Dorsolateral prefrontal cortex (tissue), 122 donors: ENCODE measurements at places on chromosomes 6 and 20.

GRCh38 chr20:61030130-61030529 lies 221.9 kb upstream of the CDH4 start:
- DNase-seq = no peak

GRCh38 chr6:96227135-96227534 lies 211.4 kb downstream of the FUT9 start:
- no peak for DNase-seq

DNA sequence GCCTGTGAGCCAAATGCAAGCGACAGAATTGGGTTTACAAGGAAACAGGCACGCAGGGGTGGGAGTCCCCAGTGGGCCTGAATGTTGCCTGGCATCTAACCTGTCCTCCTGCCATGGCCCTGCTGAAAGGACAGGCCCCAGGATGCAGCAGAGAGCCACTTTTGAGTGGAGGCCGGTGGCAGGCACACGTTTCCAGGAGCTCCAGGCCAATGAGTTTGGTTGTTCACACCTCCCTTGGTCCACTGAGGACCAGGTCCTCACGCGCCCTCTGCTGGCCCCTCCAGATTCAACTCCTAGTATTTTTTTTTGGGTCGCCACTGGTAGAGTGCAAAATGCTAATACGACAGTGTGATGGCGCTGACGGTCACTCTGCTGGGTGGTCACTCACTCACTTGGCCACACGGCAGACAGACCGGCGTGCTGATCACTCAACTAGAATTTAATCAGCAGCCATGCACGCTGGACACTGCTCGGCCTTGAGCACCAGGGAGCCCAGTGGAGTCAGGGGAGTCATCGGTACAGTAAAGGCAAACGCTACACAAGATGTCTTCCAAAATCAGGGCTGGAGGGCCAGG lies 81.7 kb upstream of the NFATC2 start:
- DNase-seq = peak; percentile 51

GRCh38 chr6:166318227-166318626 lies 10.0 kb upstream of the PRR18 start:
- no peak for DNase-seq

GRCh38 chr20:8578161-8578865 lies 446.2 kb downstream of the PLCB1 start:
- no peak for DNase-seq

GRCh38 chr6:168332020-168332419 lies 12.4 kb upstream of the DACT2 start:
- no peak for DNase-seq

DNA sequence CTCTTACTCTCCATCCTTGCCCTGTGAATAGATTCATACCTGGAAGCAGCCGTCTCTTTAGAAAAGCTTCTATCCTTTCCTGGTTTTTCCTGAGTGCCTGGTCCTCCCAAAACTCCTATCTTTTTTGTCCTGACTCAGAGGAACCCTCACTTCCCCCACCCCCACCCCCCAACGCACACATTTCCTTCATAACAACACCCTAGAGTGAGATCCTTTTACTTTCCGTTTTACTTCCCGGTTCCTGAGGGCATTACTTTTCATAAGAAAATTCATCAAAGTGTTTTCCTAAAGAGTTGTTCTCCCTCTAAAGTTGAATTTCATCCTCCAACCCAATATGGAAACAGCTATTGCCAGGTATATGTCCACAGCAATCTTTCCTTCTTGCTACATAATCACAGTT lies 327.0 kb downstream of the NRN1 start:
- no peak for DNase-seq

GRCh38 chr6:49847673-49848072 lies 18.7 kb downstream of the CRISP1 start:
- no peak for DNase-seq

DNA sequence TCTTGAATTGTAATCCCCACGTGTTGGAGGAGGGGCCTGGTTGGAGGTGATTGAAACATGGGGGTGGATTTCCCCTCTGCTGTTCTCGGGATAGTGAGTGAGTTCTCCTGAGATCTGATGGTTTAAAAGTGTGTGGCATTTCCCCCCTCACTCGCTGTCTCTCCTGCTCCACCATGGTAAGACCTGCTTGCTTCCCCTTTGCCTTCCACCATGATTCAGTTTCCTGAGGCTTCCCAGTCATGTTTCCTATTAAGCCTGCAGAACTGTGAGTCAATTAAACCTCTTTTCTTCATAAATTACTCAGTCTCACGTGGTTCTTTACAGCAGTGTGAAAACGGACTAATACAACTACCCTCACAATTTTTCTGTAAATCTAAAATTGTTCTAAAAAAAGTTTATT lies 26.8 kb upstream of the FAM184A start:
- DNase-seq = no peak

GRCh38 chr6:99563056-99563723 lies 5.3 kb downstream of the CCNC start:
- DNase-seq = no peak

DNA sequence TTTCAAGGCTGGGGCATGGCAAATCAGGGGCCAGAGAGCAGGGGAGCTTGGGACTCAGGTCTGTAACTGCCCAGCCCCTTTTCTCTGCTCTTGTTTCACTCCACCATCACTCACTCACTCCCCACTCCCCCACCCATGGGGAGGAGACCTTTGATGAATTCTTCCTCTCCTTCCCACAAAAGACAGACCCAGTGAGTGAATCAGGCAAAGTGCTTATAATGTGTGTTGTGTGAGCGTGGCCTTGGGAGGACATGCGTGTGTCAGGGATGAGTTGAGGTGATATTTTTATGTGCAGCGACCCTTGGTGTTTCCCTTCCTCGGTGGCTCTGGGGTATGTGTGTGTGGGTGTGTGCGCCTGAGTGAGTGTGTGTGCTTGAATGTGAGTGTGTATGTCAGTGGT lies 1.0 kb upstream of the CUL9 start:
- no peak for DNase-seq

- no peak for DNase-seq
Measured at GRCh38 chr6:129818251-129818650, 42.9 kb downstream of the TMEM244 start.

DNA sequence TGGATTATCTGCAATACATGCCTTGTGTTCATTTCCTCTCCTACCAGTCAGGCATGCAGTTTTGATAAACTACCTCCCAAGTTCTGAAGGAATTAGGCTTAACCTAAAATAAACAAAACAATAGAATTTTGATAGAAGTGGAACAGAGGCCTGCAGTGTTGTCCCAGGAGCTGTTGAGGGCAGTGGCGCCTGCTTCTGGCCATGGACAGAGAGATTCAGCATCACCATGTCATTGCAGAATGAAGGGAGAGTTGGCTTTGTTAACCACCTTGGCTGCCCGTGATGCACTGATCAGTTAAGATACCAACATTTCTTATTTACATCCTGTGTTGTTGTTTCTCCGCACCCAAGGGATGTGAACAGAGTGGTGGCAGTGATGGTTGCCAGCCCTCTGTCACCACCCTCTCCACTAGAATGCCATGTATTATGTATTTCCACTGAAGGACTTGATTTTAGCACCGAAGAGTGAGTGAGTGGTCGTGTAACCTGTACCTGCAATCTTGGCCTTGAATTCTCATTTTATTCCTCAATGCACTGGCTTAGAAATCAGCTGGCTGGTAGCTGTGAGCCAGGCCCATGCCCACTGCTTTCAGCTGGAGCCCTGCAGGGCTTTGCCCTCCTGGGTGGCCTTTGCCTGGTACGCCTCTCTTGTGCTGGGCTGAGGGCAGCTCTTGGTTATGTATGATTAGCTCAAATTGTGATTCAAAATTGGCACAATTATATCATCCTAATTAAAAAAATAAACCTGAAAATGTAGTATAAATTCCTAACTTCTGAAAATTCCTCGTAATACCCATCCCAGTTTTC lies 56.5 kb downstream of the SHLD1 start:
- no peak for DNase-seq

GRCh38 chr6:130632277-130632676 lies 194.9 kb upstream of the SMLR1 start:
- no peak for DNase-seq

GRCh38 chr6:31874084-31874670 lies 4.6 kb downstream of the SLC44A4 start:
- no peak for DNase-seq

DNA sequence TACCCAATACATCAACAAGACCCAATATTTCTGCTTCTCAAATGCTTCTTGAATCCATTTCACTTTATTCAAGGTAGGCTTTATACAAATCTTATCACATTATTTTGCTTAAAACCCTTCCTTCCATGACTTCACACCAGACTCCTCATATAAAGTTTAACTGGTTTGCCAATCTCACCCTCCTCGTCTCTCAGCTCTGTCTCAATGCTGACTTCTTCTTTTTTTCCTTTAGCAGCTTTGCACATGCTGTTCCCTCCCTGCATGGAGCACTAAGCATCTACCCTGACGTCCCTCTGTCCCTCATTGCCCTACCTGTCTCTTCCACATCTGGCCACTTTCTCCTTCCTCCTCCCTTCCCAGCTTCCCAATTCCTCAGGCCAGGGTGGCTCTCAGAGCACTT lies 31.4 kb downstream of the KCNK17 start:
- no peak for DNase-seq

DNA sequence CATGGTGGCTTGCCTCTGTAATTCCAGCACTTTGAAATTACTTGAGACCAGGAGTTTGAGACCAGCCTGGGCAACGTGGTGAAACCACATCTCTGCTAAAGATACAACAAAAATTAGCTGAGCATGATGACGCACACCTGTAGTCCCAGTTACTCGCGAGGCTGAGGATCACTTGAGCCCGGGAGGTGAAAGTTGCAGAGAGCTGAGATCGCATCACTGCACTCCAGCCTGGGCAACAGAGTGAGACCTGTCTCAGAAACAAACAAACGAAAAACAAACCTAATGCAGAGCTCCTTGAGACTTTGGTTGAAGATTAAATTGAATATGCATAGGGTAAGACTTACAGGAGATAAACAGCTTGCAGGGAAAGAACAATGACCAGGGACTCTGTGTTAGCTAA lies 80.8 kb downstream of the SCAF8 start:
- no peak for DNase-seq

GRCh38 chr6:33673851-33674250 lies 37.6 kb downstream of the UQCC2 start:
- no peak for DNase-seq

DNA sequence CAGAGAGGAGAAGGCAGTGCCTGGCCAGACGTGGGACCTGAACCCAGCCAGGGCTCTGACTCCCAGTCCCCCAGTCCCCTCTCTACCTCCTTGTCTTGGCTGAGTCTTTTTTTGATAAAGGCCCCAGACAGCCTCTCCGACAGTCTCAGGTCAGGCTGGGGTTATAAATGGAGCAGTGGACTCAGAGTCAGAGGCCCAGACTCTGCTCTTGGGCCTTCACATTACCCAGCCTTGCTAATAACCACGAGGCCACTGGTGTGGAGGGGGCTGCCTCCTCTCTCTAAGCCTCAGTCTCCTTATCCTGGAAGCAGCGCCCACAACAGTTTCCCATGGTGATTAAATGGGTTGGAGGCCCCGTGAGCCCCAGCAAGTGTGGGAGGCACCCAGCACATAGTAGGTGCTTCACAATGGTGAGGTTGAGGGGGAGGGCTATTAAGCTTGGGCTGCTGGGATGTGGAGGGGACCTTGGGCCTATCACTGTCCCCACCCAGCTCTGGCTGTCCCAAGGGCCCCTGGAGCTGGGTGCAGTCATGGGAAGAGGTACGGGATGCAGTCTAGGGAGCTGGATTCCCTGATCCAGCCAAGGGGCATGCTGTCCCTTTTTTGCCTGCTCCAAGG lies 35.7 kb downstream of the TGM2 start:
- DNase-seq = no peak

- DNase-seq = no peak
Measured at GRCh38 chr6:159061805-159062563, 17.2 kb upstream of the TAGAP start.

- DNase-seq = no peak
Measured at GRCh38 chr6:33628401-33628964, 7.4 kb downstream of the ITPR3 start.

- no peak for DNase-seq
Measured at GRCh38 chr6:167211881-167212712, 54.3 kb upstream of the GPR31 start.

GRCh38 chr6:34383161-34383631 lies 9.3 kb downstream of the NUDT3 start:
- no peak for DNase-seq

DNA sequence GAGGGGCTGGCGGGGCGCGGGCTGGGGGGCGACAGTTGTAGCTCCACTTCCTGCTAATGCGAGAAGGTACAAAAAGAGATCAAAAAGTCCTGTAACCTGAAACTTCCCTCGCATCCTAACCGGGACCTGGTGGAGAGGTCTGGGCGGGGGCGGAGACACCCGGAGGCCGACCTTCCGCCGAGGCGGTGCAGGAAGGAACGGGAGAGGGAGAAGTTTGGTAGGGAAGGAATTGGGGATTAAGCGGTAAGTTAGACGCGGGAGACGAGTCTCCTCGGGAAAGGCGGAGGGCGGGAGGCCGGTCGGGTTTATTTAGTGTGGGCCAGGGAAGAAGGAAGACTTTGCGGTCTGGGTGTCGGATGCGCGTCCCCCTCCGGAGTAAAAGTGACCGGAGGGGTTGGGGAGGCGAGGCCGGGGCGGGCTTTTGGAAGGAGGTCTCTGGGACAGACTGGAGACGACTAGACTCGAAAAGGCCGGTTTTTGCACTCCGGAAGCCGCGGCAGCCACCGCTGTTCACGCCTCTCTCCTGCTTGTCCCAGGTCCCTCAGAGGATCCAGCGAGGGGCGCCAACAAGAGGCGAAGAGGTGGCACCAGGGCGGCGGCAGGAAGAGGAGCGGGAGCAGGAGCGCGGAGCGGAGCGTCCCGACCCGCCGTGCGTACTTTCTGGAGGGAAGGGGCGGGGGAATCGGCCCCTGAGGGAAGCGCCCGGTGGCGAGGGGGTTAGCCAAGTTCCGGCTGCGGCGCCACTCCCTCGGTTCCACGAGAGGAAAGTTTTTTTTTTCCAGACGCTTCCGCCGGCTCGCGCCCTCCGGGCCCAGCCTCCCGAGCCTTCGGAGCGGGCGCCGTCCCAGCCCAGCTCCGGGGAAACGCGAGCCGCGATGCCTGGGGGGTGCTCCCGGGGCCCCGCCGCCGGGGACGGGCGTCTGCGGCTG lies 734 bp downstream of the TPBG start:
- DNase-seq = no peak

- DNase-seq = no peak
Measured at GRCh38 chr6:104046426-104046825, 813.3 kb downstream of the HACE1 start.

DNA sequence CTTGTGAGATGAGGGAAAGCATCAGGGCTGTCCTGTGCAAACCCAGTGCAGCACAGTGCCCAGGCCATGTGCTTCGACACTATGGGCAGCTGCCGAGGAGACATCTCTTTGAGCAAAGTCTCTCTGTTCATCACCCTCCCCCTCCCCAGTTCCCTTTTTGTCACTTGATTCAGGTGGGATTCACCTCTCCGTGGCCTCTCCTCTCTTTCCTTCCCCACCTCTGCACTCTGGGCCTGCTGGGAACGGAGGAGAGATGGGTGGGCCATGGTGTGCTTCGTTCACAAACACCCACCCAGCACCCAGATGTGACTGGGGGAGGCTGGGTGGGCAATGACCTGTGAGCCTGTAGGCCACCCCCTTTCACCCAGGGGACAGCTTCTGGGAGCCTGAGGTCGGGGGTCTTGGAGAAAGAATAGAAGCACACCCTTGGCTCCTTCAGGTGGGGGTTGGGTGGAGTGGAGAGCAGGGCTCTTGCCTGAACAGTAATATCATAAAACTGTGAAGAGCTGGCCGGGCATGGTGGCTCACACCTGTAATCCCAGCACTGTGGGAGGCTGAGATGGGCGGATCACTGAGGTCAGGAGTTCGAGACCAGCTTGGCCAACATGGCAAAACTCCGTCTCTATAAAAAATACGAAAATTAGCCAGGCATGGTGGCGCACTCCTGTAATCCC lies 33.5 kb upstream of the DLGAP4 start:
- DNase-seq = no peak

GRCh38 chr20:44738813-44739477 lies 6.7 kb upstream of the KCNK15 start:
- peak; percentile 70 for DNase-seq
